CD8-positive, alpha-beta memory T cell (primary cell): ENCODE measurements at places on chromosomes 2 and 18. TPM values are rescaled to one million over a fixed set of nuclear protein-coding genes. Genes with fewer than 3 reads are reported as not detected.

DNA sequence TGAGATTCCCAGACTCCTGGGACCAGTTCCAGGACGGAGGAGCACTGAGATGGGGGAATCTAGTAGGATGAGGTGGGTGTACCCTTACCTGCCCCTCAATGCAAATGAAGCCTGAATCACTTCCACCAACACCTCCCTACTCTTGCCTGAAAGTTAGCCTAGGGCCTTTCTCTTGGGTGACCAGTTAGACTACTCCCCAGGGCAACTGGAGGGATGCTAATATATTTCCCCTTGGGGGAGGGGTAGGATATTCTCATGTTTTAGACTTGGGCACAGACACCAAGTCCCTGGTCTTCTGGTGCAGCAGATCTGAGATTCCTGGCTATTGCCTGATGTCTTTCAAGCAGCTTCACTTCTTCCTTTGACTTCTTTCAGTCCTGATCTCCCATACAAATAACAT is 334.5 kb downstream of the ALK start:
- H3K4me3 ChIP-seq, result no peak overlapping the region
- no peaks in the 10 kb centered on the region for H3K4me1 ChIP-seq
- no peak overlapping the region for H3K27ac ChIP-seq
- H3K27me3 ChIP-seq, result no peaks in the 10 kb centered on the region

Gene EPB41L3
- total RNA-seq, result 1.8 TPM

GRCh38 chr2:122905431-122905830 is 1119.7 kb upstream of the CNTNAP5 start:
- no peaks in the 10 kb centered on the region for H3K36me3 ChIP-seq
- no peak for DNase-seq
- H3K4me1 ChIP-seq, result no peaks in the 10 kb centered on the region
- no peak overlapping the region for H3K27ac ChIP-seq

Gene TMEM198
- 5.2 TPM for total RNA-seq

Gene VWC2L
- total RNA-seq, result not detected

GRCh38 chr2:154974041-154974440 is 275.5 kb downstream of the KCNJ3 start:
- no peak overlapping the region for H3K4me3 ChIP-seq
- DNase-seq, result no peak
- no peaks in the 10 kb centered on the region for H3K36me3 ChIP-seq
- no peak overlapping the region for H3K27ac ChIP-seq
- no peaks in the 10 kb centered on the region for H3K4me1 ChIP-seq
- no peaks in the 10 kb centered on the region for H3K27me3 ChIP-seq

Gene C2orf92
- total RNA-seq, result 6.5 TPM

GRCh38 chr2:168749297-168749696 is 53.1 kb upstream of the NOSTRIN start:
- H3K27me3 ChIP-seq, result no peaks in the 10 kb centered on the region
- H3K4me1 ChIP-seq, result peaks cover 65% of the 10 kb centered on the region
- no peaks in the 10 kb centered on the region for H3K36me3 ChIP-seq
- DNase-seq, result no peak
- H3K27ac ChIP-seq, result no peak overlapping the region

- H3K4me1 ChIP-seq, result no peaks in the 10 kb centered on the region
- no peak overlapping the region for H3K4me3 ChIP-seq
- H3K36me3 ChIP-seq, result no peaks in the 10 kb centered on the region
- H3K27me3 ChIP-seq, result no peaks in the 10 kb centered on the region
These were observed 124.2 kb downstream of the NEDD4L start for GRCh38 chr18:58168221-58168620.
